ENCODE measurements at places on chromosomes 1 and 21.
A peak's percentile ranks its signal among the peaks of the same experiment; 100 is the strongest.

GRCh38 chr1:34858901-34859445 lies 576 bp downstream of the SMIM12 start:
- peak overlapping the region; percentile 100 for H3K4me3 ChIP-seq
- peaks cover 16% of the 10 kb centered on the region for H3K36me3 ChIP-seq

DNA sequence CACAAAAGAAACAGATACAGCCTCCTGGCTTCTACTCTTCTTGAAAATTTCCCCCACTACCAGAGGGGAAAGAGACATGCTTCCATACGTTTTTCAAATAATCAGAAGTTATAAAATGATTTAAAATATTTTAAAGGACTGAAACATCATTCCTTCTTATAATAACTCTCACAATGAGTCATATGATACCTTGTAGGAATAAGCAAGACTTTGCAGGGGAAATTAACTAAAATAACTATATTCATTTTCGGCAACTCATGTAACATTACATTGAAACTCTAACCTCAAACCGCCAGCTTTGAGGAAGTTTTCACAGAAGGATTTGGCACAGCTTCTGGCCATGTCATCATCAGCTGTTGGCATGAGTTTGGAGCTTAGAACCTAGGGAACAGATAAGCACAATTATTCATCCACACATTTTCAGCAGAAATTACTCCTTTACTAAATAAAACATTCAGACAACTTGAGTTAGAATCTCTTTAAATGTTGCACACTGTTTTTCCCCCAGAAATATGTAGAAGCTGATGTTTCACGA lies 85.9 kb downstream of the USP24 start:
- peaks cover 21% of the 10 kb centered on the region for H3K4me1 ChIP-seq
- peaks cover 6% of the 10 kb centered on the region for H3K36me3 ChIP-seq
- no peak overlapping the region for H3K4me3 ChIP-seq
- peak overlapping the region; percentile 9 for H3K27ac ChIP-seq
- no peak for DNase-seq

GRCh38 chr1:43135857-43136781 lies 36.0 kb downstream of the EBNA1BP2 start:
- H3K4me1 ChIP-seq = no peaks in the 10 kb centered on the region
- H3K36me3 ChIP-seq = no peaks in the 10 kb centered on the region
- H3K27me3 ChIP-seq = peaks cover under 1% of the 10 kb centered on the region
- H3K4me3 ChIP-seq = no peak overlapping the region
- H3K27ac ChIP-seq = no peak overlapping the region

- no peaks in the 10 kb centered on the region for H3K27me3 ChIP-seq
- no peaks in the 10 kb centered on the region for H3K4me1 ChIP-seq
- H3K4me3 ChIP-seq = no peak overlapping the region
Observed at GRCh38 chr21:46613391-46613790, 8.5 kb upstream of the S100B start.

GRCh38 chr1:81867235-81867634 lies 66.5 kb downstream of the ADGRL2 start:
- H3K36me3 ChIP-seq = no peaks in the 10 kb centered on the region
- no peak overlapping the region for H3K4me3 ChIP-seq
- no peak for DNase-seq
- H3K27me3 ChIP-seq = no peaks in the 10 kb centered on the region

DNA sequence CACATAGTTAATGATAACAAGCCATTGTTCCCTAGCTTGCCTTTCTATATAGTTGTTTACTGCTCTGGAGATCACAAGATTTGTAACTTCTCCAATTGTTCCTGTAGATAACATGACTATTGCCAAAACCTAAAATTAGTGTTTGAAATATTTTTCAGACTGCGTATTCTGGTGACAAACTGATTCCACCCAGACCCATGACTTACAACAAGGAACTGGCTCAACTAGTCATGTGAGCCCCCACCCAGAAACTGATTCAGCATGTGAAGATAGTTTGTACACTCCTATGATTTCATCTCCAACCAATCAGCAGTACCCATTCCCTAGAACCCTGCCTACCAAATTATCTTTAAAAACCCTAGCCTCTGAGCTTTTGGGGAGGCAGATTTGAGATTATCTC lies 131.4 kb upstream of the BCL9 start:
- no peaks in the 10 kb centered on the region for H3K36me3 ChIP-seq

- no peaks in the 10 kb centered on the region for H3K27me3 ChIP-seq
- peaks cover 20% of the 10 kb centered on the region for H3K36me3 ChIP-seq
- peak overlapping the region; percentile 9 for H3K27ac ChIP-seq
- peaks cover 21% of the 10 kb centered on the region for H3K4me1 ChIP-seq
- DNase-seq = no peak
Observed at GRCh38 chr1:202134645-202135172, 9.8 kb downstream of the ARL8A start.

DNA sequence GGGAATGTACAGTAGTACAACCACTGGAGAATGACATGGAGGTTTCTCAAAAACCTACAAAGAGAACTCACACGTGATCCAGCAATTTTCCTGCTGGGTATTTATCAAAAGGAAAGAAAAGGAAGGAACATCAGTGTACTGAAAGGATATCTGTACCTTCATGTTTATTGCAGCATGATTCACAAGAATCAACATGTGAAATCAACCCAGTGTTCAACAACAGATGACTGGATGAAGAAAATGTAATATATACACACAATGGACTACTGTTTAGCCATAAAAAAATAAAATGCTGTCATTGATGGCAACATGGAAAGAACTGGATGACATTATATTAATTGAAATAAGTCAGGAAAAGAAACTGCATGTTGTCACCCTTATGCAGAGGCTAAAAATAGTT lies 19.0 kb upstream of the CYP4A11 start:
- H3K4me3 ChIP-seq = no peak overlapping the region
- H3K27ac ChIP-seq = no peak overlapping the region
- peaks cover 6% of the 10 kb centered on the region for H3K4me1 ChIP-seq
- H3K27me3 ChIP-seq = no peaks in the 10 kb centered on the region

GRCh38 chr1:158933621-158934020 lies 2.3 kb downstream of the PYHIN1 start:
- DNase-seq = no peak
- H3K4me3 ChIP-seq = no peak overlapping the region
- H3K36me3 ChIP-seq = no peaks in the 10 kb centered on the region

- no peak overlapping the region for H3K27ac ChIP-seq
- H3K36me3 ChIP-seq = no peaks in the 10 kb centered on the region
- DNase-seq = no peak
- H3K27me3 ChIP-seq = no peaks in the 10 kb centered on the region
- no peak overlapping the region for H3K4me3 ChIP-seq
- no peaks in the 10 kb centered on the region for H3K4me1 ChIP-seq
Observed at GRCh38 chr1:220999872-221000863, 120.9 kb downstream of the HLX start.

GRCh38 chr1:110341872-110342331 lies 2.7 kb downstream of the RBM15 start:
- H3K36me3 ChIP-seq = peaks cover 4% of the 10 kb centered on the region
- no peak overlapping the region for H3K27ac ChIP-seq
- DNase-seq = no peak
- peaks cover 15% of the 10 kb centered on the region for H3K4me1 ChIP-seq

- peak overlapping the region; percentile 96 for H3K27ac ChIP-seq
- H3K4me3 ChIP-seq = peak overlapping the region; percentile 22
- peaks cover 19% of the 10 kb centered on the region for H3K4me1 ChIP-seq
- DNase-seq = no peak
- no peaks in the 10 kb centered on the region for H3K27me3 ChIP-seq
Observed at GRCh38 chr1:235075777-235076308, 52.8 kb downstream of the TOMM20 start.

- DNase-seq = no peak
- H3K27me3 ChIP-seq = no peaks in the 10 kb centered on the region
- H3K4me3 ChIP-seq = no peak overlapping the region
- H3K36me3 ChIP-seq = no peaks in the 10 kb centered on the region
- H3K4me1 ChIP-seq = no peaks in the 10 kb centered on the region
Observed at GRCh38 chr1:153685544-153686340, 7.3 kb downstream of the NPR1 start.

DNA sequence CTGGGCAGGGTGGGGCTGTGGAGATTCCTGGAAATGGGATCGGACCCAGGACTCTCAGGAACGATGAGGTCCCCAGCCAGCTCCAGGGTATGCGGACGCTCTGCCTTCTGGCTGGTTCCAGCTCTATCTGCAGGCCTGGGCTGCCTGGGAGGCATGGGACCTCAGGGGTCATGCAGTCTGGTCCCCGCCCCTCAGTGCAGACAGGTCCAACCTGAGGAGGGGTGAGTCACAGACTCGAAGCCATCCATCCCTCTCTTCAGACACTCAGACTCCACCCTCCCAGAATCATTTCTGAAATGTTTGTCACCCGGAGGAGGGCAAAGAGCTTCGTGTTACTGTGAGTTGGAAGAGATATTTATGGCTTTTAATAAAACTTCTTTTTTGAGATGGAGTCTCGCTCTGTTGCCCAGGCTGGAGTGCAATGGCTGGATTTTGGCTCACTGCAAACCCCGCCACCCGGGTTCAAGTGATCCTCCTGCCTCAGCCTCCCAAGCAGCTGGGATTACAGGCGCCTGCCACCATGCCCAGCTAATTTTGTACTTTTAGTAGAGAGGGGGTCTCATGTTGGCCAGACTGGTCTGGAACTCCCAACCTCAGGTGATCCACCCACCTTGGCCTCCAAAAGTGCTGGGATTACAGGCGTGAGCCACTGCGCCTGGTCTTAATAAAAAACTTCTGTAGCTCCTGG lies 5.9 kb upstream of the MYOM3 start:
- H3K4me3 ChIP-seq = no peak overlapping the region
- no peaks in the 10 kb centered on the region for H3K36me3 ChIP-seq
- H3K4me1 ChIP-seq = peaks cover 16% of the 10 kb centered on the region
- no peak overlapping the region for H3K27ac ChIP-seq

GRCh38 chr1:100038660-100039287 lies 69.0 kb downstream of the SLC35A3 start:
- DNase-seq = peak; percentile 74
- H3K4me1 ChIP-seq = peaks cover 21% of the 10 kb centered on the region
- peak overlapping the region; percentile 95 for H3K27ac ChIP-seq
- no peaks in the 10 kb centered on the region for H3K27me3 ChIP-seq
- peak overlapping the region; percentile 92 for H3K4me3 ChIP-seq

- H3K27me3 ChIP-seq = no peaks in the 10 kb centered on the region
- H3K4me3 ChIP-seq = no peak overlapping the region
- H3K4me1 ChIP-seq = no peaks in the 10 kb centered on the region
- no peak for DNase-seq
Observed at GRCh38 chr1:77271852-77272580, 9.8 kb upstream of the AK5 start.

DNA sequence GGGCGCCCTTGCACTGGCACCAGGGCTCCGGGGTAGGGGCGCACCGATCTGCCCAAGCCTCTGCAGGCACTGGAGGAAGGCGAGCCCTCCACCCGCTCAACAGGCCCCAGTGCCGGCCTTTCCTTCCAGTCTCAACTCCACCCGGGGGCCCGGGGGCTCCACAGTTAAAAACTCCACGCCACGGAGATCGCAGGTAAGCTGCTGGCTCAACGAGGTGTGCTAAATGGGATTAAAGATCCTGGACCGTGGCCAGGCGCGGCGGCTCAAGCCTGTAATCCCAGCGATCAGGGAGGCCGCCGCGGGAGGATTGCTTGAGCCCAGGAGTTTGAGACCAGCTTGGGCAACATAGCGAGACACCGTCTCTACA lies 536 bp downstream of the HSF2BP start:
- peaks cover 31% of the 10 kb centered on the region for H3K4me1 ChIP-seq
- H3K27me3 ChIP-seq = no peaks in the 10 kb centered on the region
- peak overlapping the region; percentile 91 for H3K27ac ChIP-seq
- H3K4me3 ChIP-seq = no peak overlapping the region
- H3K36me3 ChIP-seq = peaks cover 4% of the 10 kb centered on the region
- DNase-seq = no peak

DNA sequence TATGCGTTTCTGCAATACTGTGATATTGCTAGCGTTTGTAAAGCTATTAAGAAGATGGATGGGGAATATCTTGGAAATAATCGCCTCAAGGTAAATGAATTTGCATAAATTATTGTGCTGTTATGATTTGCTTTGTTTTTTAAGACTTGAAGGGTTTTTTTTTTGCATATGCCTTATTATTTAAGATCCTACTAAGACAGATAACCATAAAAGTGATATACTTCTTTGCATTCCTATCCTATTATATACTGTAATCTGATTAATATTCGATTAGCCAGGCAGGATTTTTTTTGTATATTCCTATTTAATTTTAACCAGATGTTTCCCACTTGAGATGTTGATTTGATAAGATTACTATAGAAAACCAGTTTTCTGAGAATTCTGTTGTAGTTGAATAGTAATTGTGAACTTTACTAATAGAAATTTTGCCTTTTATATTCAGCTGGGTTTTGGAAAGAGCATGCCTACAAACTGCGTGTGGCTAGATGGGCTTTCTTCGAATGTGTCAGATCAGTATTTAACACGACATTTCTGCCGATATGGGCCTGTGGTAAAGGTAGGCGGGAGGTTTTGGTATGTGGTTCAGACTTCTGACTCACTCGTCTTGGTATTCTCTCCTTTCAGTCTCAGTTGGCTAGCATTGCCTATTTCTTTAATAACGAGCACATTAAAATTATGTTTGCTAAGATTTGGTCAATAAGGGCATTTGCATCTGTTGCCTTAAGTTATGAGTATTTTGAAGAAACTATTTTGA lies 56.8 kb downstream of the ZBTB17 start:
- no peak overlapping the region for H3K4me3 ChIP-seq
- DNase-seq = no peak
- no peak overlapping the region for H3K27ac ChIP-seq
- H3K36me3 ChIP-seq = peaks cover 28% of the 10 kb centered on the region
- no peaks in the 10 kb centered on the region for H3K27me3 ChIP-seq

GRCh38 chr1:29716306-29716705 lies 480.0 kb downstream of the PTPRU start:
- no peak overlapping the region for H3K4me3 ChIP-seq
- no peaks in the 10 kb centered on the region for H3K36me3 ChIP-seq
- H3K27ac ChIP-seq = no peak overlapping the region
- H3K4me1 ChIP-seq = no peaks in the 10 kb centered on the region
- no peak for DNase-seq

- H3K4me1 ChIP-seq = no peaks in the 10 kb centered on the region
- no peak overlapping the region for H3K27ac ChIP-seq
- no peaks in the 10 kb centered on the region for H3K36me3 ChIP-seq
- no peak overlapping the region for H3K4me3 ChIP-seq
Observed at GRCh38 chr1:245216366-245217115, 61.8 kb downstream of the KIF26B start.

DNA sequence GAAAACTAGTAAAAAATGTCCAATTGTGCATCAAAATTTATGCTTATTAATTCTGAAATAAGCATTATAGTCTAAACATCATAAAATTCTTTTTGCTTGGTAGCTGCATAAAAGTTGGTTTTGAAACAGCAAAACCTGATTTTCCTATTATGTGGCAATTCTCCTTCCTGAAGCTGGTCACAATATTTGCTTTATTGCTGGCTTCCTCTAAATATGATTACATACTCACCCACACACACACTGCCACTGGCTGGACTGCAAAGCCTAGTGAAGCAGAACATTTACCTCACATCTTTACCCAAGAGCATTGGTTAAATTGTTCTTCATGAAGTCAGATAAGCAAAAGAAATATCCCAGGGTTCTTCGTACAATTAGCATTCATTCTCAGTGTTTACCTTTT lies 103.0 kb downstream of the NR5A2 start:
- no peaks in the 10 kb centered on the region for H3K36me3 ChIP-seq
- H3K4me1 ChIP-seq = peaks cover 25% of the 10 kb centered on the region
- H3K27ac ChIP-seq = peak overlapping the region; percentile 75
- no peak for DNase-seq
- no peaks in the 10 kb centered on the region for H3K27me3 ChIP-seq

GRCh38 chr1:209643285-209644020 lies 8.8 kb downstream of the LAMB3 start:
- DNase-seq = no peak
- no peak overlapping the region for H3K4me3 ChIP-seq
- H3K4me1 ChIP-seq = peaks cover 13% of the 10 kb centered on the region
- no peaks in the 10 kb centered on the region for H3K27me3 ChIP-seq
- H3K36me3 ChIP-seq = no peaks in the 10 kb centered on the region

GRCh38 chr1:16727190-16728111 lies 12.9 kb upstream of the RNU1-4 start:
- peak; percentile 63 for DNase-seq
- H3K27ac ChIP-seq = no peak overlapping the region
- H3K4me3 ChIP-seq = no peak overlapping the region
- H3K36me3 ChIP-seq = no peaks in the 10 kb centered on the region

All from liver (tissue), 10 donors.